ENCODE measurements at places on chromosomes 4 and X. TPM values are rescaled to one million over a fixed set of nuclear protein-coding genes. Genes with fewer than 3 reads are reported as not detected.

- peak; percentile 32 for DNase-seq
Measured at GRCh38 chr4:121656269-121656641, 40.5 kb downstream of the ANXA5 start.

- no peak for DNase-seq
Measured at GRCh38 chrX:28589046-28589445, 1.8 kb downstream of the IL1RAPL1 start.

DNA sequence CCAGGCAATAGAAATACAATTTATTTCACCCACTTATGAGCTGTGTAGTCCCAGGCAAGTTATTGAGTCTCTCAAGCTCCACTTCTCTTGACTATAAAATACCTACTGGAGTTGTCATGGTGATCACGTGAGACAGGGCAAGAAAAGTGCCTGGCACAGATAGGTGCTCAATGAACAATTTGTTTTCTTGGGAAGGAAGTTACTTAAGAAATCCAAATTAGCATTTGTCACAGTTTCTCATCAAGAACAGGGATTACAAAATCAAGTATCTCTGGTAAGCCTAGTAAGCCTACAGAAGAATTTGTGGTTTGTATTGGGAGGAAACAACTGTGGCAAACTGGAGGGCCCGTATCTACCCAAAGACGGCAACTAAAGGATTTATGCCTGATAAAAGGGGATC lies 37.5 kb upstream of the RASGEF1B start:
- DNase-seq = no peak

DNA sequence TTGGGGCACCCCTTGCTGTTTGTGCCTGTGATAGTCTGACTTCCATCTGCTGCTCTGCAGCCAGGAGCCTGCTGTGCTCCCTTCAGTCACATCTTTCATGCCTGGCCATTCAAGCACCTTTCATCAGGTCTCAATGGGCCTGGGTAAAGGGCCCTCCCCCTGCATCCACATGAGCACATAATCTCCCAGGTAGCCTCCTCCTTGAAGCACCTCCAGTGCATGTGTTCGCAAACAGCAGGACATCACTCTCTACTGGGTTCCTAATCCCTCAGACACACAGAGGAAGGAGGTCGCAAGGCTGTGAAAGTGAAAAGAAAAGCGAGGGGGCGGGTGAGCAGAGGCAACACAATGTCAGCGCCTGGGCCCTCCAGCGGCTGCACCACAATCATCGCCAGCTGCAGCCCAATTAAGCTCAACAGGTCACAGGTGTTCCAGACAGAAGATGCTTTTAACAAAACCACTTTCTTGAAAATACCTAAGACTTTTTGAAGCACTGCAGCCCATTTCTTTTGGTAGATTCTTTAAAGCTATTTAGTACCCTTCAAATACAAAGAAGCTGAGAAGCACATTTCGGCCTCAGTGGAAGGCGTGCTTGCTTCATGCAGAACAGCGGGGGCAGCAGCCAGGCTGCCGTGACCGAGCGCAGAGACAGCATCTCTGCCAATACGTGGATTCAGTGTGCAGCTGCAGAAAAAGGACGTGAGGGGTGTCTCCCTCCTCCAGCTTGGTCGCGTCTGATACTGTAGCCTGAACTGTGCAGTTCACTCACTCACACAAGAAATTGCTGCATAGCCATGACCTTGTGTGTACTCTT lies 92.2 kb upstream of the SPRY1 start:
- DNase-seq = no peak

- no peak for DNase-seq
Measured at GRCh38 chrX:153763989-153764755, at the start of gene PLXNB3. Gene PLXNB3, plus strand, starts transcription at chrX:153764249. Its CDS starts 1,287 bp downstream, at chrX:153765536.

DNA sequence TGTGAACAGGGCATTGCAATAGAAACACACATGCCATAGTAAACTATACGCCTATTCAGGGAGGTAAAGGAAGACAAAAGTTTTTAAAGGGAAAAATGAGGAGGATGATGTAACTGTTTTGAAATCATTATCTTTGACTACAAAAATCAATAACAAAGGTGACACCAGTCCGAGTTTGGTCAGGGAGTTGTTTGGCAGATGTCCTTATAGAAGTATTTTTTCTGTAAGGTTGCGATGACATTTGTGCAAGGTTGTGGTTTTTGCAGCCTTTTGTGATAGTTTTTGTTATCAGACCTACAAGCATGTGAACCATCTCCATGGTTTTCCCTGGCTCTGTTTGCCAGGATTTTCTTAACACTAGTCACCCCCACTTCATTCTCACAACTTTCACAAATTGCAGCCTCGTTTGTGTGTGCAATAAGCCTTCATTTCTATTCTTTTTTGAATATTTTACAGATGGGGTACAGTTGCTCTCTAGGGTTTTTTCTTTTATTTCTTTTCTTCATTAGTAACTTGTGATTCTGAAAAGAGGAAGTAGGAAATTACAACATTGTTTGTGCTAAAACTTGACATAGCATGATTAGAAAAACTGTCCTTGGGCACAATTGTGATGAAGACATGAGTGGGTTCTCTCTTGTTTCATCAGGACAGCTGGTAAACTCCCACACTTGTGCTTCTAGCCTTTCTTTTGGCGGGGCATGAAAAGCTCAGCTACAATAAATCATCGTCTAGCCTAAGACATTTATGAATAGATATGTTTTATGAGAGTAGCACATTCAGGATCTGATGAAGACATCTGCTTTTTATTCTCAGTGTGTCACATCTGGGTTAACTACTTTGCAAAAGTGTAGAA lies 60.2 kb upstream of the PNPLA4 start:
- DNase-seq = no peak

DNA sequence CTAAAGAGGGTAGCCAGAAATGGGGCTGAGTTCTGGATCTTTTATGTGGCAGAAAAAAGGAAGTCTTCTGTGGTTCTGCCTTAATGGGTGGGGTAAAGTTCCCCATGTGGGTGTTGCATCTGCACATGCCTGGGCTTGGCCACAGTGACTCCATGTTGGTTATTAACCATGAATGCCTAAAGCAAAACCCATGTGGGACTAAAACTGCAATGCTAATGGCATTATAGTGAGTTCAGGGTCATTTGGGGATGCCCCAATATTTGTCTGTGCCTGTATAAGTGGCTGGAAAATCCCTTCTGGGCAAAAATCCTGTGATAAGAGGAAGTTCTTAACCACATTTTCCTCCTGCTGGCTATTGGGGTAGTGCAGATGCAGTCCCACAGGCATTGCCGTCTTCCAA lies 857.4 kb downstream of the FAT4 start:
- no peak for DNase-seq

GRCh38 chrX:149871940-149872339 lies 9.0 kb upstream of the MAGEA8 start:
- no peak for DNase-seq

DNA sequence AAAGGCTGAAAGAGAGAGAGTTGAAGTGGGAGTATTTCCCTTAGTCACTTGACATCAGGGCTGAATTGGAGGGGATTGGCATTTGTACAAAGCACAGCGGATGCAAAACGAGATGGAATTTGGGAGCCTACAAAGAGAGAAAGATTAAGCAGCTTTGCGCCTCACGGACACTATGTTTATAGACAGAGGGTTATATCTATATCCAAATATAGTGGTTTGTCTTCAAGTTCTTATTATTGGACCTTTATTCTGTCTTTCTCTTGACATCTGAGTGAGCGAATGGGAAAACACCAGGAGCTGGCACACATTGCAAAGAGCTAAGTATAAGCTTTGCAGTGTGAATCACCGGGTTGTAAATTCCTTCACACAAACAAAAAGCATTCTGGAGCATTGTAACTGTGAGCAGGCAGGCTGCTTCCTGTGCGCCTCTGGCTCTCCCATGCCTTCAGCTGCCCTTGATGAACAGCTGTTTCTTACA lies 500.2 kb downstream of the STIM2 start:
- peak; percentile 36 for DNase-seq

DNA sequence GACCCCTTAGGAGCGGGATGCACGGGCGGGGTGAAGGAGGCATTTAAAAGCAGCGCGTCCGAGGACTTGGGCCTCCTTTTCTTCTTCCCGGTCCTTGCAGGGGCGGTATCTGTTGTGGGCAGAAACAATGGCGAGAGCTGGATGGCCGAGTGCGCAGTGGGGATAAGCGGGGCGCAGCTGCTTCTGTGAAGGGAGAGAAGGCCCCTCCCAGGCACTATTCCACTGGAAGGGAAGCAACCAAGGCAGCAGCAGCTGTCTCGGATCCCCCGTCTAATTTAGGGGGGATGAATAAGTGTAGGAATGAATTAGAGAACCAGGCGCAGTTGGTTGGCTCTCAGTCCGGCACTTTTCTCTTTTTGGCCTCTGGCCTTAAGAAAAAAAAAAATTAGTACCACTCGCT lies 995 bp downstream of the SMARCA5 start:
- DNase-seq = peak; percentile 28

DNA sequence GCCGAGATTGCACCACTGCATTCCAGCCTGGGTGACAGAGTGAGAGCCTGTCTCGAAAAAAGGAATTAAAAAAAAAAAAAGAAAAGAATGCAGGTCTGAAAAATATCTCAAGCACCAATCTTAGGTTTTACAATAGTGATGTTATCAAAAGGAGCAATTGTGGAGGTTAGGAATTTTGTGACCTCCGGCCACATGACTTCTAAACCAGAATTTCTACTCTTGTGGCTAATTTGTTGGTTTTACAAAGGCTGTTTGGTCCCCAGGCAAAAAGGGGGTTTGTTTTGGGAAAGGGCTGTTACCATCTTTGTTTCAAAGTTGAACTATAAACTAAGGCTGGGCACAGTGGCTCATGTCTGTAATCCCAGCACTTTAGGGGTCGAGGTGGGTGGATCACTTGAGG lies 15.4 kb upstream of the ZNF41 start:
- DNase-seq = no peak

DNA sequence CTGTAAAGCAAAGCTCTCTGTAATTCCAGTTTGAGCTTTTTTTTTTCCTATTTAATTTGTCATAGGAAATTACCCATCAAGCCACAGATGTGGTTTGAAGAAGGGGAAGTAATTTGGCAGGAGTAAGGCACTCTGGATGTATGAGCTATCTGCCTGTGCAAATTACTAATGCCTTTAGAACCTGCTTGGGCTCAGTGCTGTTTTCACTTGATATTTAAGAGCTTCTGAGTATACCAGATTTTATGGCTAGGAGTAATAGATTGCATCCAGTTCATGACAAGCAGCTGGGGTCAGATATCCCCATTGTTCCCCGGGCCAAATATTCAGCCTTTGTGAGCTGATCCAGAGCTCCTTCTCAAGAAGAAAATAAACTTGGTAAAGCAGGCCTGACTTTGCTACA lies 89.1 kb downstream of the DCAF8L2 start:
- no peak for DNase-seq

- no peak for DNase-seq
Measured at GRCh38 chr4:42398171-42398870, 1.0 kb downstream of the SHISA3 start.

- DNase-seq = no peak
Measured at GRCh38 chr4:29243851-29244250, 1476.3 kb upstream of the PCDH7 start.

DNA sequence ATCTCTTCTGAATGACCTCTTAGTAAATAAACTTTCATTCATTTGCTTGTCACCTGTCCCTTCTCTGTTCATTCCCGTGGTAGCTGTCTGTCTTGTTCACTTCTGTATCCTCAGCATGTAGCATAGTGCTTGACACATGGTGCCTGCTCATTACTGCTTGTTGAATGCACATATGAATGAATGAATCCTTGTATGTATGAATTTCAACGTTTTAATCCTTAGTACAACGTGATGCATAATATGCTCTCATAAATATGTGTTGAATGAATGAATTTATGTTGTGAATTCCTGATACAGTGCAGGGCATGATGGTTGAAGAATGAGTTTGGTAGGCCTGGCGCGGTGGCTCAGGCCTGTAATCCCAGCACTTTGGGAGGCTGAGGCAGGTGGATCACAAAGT lies 3.0 kb downstream of the TLR10 start:
- DNase-seq = no peak

GRCh38 chr4:152062936-152063620 lies 302.3 kb upstream of the GATB start:
- DNase-seq = no peak

- DNase-seq = peak; percentile 72
Measured at GRCh38 chr4:87530868-87531267, 1.7 kb upstream of the SPARCL1 start.

DNA sequence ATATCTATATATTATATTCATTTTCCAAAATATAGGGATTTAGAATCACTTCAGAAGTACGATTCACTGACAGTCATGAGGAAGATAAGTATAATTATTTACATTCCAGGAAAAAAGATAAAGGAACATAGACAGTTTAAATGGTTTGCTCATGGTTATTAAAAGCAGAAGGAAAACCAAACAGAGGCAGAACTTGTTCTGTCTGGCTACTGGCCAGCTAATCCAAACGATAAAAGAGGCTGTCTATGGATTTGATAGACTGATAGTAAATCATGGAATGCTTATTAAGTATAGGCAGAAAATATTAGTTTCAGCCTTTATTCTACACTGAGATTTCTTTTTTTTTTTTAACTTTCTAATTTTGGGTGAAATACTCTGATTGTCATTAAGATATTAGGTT lies 50.2 kb downstream of the RPGR start:
- DNase-seq = no peak

GRCh38 chr4:88522702-88523324 lies 763 bp downstream of the PYURF start:
- no peak for DNase-seq

DNA sequence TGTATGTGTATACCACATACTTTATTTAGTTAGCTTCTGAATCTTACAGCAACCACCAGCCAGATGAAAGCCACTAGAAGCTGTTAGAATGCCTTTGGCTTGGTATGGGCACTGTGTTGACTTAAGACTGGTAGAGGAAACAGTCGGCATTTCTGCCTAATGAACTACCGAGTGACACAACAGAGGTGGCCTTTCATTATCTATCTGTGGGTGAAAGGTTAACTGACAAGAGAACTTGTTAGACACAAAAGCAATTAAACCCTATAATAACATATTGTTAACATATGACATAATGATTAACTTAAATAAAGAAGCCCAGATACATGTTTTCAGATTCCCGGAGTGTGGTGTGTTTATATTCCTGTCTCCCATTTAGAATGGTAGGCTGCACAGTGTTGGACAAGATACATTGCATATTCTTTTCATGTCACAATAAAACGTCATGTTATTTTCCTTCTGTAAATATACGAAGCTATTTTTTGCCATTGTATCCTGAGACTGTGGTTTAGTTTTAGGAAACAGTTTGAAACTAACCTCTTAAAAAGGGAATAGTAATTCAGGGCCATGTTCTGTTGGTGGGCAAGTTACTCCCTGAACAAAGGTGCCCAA lies 181.5 kb downstream of the SLIT2 start:
- no peak for DNase-seq

GRCh38 chr4:1683261-1683735 lies 815 bp downstream of the FAM53A start:
- no peak for DNase-seq

The AFM gene
- not detected for polyA plus RNA-seq

The PCDH7 gene
- 27.3 TPM for polyA plus RNA-seq

The TEX13B gene
- not detected for polyA plus RNA-seq

The STIM2 gene
- polyA plus RNA-seq = 46.6 TPM

The C4orf33 gene
- 7.1 TPM for polyA plus RNA-seq

The FGF5 gene
- polyA plus RNA-seq = 0.61 TPM

The PAGE1 gene
- not detected for polyA plus RNA-seq

The ADH1B gene
- polyA plus RNA-seq = 10.4 TPM

The FRMD7 gene
- polyA plus RNA-seq = 0.18 TPM

The AMOT gene
- 22.1 TPM for polyA plus RNA-seq

The PCDH19 gene
- polyA plus RNA-seq = 3.8 TPM

The PSAPL1 gene
- not detected for polyA plus RNA-seq

The NEK1 gene
- polyA plus RNA-seq = 10.2 TPM

The XK gene
- polyA plus RNA-seq = 8.9 TPM

The NPY2R gene
- 0.08 TPM for polyA plus RNA-seq

The SLC6A8 gene
- polyA plus RNA-seq = 40.6 TPM

The GPR82 gene
- 0.06 TPM for polyA plus RNA-seq

The XKRX gene
- 0.05 TPM for polyA plus RNA-seq

The UGT2B15 gene
- polyA plus RNA-seq = not detected

The MAOB gene
- polyA plus RNA-seq = 0.95 TPM

The GPC4 gene
- polyA plus RNA-seq = 95.4 TPM
